Endothelial cell of coronary artery (primary cell): ENCODE measurements at places on chromosomes 2 and 18. TPM values are rescaled to one million over a fixed set of nuclear protein-coding genes. Genes with fewer than 3 reads are reported as not detected.

The SLC11A1 gene
- total RNA-seq = under 0.01 and 0.19 TPM in 2 replicates

The HOXD11 gene
- total RNA-seq = not detected in 2 replicates

The NEB gene
- total RNA-seq = 0.19 and 0.45 TPM in 2 replicates

The C2orf15 gene
- 0.18 and 0.19 TPM in 2 replicates for total RNA-seq

The UGT1A3 gene
- total RNA-seq = not detected in 2 replicates

The RAX gene
- total RNA-seq = not detected in 2 replicates

The TANC1 gene
- total RNA-seq = 47.5 and 75.6 TPM in 2 replicates

The AGXT gene
- total RNA-seq = not detected in 2 replicates

The MERTK gene
- total RNA-seq = 15.8 and 17.3 TPM in 2 replicates

The NAT8 gene
- total RNA-seq = not detected in 2 replicates

The DIPK1C gene
- not detected in 2 replicates for total RNA-seq

The CNDP1 gene
- total RNA-seq = not detected in 2 replicates

The USP40 gene
- 16.6 and 24.1 TPM in 2 replicates for total RNA-seq

The CFC1 gene
- total RNA-seq = not detected in 2 replicates
